ENCODE measurements at places on chromosomes 16 and 17.

DNA sequence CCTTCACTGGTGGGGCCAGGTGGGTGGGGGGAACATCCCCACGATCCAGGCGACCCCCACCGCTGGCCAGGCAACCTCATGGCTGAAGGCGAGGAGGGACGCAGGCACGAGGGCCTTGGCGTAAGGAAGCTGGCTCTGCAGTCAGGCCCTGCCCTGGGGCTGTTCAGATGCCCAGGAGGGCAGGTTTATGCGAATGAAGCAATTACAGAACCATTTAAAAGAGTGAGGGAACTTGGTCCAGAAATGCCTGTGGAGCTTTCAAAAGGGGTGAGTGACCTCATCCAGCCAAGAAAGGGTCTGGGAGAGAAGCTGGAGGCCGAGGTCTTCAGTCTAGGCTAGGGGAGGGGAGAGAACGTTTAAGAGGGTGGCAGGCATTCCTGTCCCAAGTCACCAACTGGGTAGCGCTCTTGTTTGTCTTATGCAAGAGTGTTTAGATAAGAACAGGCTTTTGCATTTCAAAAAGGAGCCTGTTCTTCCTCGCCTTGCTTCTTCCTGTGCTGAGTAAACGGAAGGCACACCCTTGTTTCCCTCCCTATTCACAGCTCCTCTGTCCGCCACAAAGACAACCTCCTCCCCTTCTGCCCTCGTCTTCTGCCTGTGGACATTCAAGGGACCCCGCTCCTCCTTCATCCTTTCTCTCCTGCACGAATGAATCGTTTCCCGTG lies 183.5 kb upstream of the SDK2 start:
- no peak for DNase-seq

DNA sequence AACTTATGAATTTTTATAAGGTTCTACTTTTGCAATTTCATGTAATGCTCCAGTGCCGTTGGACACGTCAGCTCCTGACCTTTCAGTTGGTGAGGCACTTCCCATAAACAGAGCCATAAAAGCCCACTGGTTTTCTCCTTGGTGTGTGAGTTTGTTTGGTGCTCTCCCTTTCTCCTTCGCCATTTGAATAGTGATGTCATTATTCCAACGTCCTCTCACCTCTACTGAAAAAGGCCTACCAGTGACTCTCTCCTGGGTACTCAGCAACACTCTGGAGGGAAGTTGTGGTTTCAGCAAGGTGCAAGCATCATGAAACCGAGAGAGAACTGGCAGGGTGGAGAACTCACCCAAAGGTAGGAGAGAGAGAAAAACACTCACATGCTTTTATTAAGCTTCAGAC lies 29.6 kb upstream of the HNF1B start:
- DNase-seq = no peak

DNA sequence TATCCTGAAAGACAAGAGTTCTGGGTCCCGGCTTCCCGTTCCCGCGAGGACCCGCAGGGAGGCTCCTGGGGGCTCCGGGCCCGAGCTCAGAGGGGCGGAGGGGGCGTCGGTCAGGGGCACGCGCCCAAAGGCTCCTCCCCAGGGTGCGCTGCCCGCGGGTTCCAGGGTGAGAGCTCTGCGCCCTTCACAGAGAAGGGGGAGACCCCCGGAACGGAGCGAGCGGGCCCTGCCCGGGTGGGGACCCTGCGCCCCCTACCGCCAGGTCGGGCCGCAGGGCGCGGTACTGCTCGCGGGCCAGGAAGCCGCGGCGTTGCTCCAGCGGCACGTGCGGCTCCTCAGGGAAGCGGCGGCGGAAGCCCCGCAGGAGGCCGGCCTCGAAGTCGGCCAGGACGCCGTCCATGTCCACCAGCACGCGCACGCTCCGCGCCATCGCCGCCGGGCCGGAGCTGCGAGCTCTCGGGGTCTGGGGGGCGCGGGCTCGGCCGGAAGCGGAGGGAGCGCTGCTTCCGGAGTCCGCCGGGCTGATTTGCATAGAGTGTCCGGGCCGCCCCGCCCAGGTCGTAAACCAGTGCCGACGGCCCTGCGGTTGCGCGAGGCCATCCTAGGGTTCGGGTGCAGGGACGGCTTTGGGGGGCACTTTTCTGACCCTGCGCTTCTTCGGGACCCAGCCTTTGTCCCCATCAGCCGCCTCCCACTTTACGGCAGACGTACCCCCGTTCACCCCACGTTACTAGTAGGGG lies at the start of gene NT5C:
Gene NT5C (minus strand): TSS at position 465 of the 740 bp plus-strand sequence. CDS start 35 bp downstream, at position 430.
- peak; percentile 79 for DNase-seq

- DNase-seq = peak; percentile 76
Observed at GRCh38 chr17:8125154-8125946, 1.4 kb upstream of the HES7 start.

DNA sequence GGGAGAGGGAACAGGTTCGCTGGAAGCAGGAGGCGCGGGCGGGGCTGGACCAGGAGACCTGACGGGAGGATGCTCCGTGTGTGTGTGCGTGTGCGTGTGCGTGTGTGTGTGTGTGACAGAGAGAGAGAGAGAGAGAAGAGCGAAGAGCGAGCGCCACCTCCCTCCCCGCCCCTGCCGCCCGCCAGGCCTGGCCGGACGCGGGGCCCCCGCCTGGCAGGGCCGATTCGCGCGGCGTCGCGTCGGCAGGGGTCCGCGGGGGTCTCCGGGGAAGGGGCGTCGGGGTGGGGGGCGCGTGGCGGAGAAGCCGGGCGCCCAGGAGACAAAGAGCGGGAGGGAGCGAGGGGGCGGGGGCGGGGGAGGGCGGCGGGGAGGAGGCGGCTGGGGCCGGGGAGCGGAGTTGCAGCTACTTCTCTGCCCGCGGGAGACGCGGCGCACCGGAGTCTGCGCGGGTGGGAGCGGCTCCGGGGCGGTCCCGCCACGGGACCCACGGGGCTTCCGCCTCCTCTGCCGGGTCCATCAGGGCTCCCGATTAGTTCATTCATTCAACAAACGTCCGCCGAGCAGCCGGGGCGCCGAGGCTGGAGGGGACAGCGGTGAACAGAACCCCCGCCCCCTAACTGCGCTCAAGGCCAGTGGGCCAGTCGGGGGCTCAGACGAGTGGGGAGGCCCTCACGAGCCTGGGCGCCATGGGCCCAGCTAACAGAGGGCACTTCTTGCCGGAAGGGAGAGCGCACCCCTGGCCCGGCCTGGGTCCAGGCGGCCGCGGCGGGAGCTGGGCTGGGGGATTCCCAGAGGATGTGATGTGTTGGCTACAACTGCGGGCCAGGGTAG lies at the start of gene SAMD14:
Gene SAMD14 (minus strand): TSS at position 433 of the 831 bp plus-strand sequence. CDS start 5,201 bp downstream, outside the sequence.
- peak; percentile 49 for DNase-seq

GRCh38 chr16:65532258-65532657 lies 410.4 kb upstream of the CDH11 start:
- no peak for DNase-seq

GRCh38 chr16:20243731-20244281 lies 83.5 kb downstream of the GP2 start:
- no peak for DNase-seq

DNA sequence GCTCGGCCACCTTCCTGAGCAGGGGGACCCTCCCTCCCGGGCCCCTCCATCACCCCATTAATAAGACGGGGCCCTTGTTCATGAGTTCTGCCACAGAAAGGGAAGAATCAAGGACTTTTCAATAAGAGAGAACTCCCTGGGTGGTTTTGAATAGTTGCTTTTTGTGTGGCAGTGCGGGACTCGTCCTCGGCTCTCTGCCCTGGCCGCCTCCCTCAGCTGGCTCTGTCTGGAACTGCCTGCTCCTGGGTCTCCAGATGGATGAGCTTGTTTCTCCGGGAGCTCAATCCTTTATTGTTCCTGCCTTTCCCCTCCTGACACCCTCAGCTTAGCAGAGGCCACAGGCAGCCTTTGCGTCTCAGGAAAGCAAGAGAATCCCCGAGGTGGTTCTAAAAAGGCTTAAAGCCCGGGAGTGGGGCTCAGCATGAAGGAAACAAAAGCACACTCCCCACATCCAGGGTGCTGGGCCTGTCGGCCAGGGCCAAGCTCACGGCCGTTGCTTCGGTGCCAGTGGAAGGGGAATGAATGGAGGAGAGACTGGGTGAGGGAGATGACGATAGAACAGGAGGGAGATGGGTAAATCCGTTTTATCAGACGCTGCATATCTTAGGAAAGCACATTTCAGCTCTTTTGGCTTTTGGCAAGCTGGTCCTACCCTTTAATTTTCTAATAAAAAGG lies 60.2 kb downstream of the RAI1 start:
- DNase-seq = no peak

DNA sequence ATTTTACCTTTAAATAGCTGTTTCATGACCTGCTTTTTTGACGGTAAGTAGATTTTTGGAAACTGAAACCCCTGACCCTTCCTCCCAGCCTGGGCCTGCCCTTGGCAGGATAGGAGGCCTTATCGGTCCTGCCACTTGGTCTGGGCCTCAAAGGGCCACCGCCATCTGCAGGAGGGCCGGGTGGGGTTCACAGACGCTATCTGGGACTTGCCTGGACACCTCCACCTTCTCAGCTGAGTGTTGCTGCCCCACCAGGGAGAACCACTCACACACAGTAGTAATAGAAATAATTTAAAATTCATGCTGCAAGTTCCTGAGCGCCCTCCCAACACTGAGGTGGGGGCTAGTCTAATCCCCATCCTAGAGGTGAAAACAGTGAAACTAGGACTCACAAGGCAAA lies 4.6 kb upstream of the NPRL3 start:
- DNase-seq = no peak

- no peak for DNase-seq
Observed at GRCh38 chr16:15947983-15948509, 1.4 kb upstream of the ABCC1 start.

- no peak for DNase-seq
Observed at GRCh38 chr16:85963753-85964285, 64.9 kb downstream of the IRF8 start.

- DNase-seq = no peak
Observed at GRCh38 chr16:5319799-5320198, 222.2 kb upstream of the EEF2KMT start.

DNA sequence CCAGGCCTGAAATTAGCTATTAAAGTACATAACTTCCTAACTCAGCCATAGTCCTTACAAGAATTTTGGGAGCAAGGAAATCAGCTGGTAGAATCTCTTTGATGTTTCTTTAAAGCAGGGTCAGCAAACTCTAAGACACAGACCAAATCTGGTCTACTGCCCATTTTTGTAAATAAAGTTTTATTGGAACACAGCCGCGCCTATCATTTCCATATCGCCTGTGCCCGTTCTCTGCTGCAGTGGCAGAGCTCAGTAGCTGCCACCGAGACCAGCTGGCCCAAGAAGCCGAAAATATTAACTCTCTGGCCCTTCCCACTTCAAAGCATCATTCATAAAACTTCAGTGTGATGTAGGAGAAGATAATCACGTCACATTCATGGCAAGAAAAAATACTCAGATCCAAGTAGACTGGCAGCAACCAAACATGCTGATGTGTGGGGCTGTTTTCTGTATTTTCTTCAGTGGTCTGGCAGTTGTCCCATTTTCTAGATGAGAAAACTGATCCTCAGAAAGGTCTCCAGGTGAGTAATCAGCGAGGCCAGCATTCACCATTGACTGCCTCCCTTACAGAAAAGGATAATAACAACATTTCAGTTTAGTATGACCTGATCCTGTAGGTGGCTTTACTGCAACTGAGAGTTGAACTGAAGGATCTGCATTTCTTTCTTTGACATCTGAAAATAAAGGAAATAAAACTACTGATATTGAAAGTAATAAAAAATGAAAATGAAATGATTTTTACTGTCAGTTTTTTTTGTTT lies 18.0 kb upstream of the HSBP1 start:
- no peak for DNase-seq

DNA sequence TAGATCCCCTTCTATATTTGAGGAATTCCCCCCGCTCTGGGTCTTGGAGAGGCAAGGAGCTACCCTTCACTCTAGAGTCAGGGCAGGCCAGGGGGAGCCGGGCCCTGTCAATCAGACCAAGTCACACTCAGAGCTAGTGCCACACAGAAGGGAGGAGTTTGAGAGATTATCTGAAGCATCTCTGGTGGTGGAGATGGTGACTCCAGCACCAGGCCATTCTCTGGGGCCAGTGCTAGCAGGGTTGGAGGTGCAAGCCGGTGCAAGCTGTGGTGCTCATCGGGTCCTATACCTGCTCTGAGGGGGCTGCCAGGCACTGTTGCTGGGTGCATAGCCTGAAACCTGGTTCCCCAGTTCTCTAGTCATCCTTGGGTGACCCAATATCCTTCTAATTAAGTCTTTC lies 201.2 kb downstream of the COPRS start:
- DNase-seq = no peak

- DNase-seq = no peak
Observed at GRCh38 chr17:74531231-74531761, at the start of gene CD300LB. Gene CD300LB (minus strand): TSS chr17:74531475. CDS start chr17:74531350, 125 bp downstream.

DNA sequence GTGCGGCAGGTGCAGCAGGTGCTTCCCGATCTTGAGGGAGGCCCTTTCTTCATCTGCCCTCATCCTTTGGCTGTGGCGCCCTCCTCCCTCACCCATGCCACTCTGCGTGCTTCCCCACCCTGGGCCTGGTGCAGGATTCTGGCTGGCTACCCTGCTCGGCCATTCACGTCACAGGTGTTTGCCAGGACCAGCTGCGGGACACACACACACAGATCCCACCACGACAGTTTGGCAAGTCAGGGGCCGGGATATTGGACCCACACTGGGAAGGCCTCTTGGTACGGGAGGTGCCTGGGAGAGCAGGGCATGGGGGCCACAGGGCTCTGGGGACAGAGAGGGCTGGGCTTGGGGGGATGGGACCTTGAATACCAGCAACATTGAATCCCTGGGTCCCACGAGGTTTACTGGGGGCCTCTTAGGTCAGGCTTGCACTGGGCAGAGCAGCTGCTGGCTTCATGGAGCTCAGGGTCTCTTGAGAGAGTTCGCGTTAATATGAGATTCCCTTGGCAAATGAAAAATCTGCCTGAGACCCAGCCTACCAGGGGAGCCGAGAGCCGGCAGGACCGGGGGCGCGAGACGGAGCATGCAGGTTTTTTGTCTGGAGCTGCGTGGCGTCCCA lies 15.1 kb downstream of the ADCY7 start:
- DNase-seq = no peak

GRCh38 chr16:8808613-8809353 lies 11.1 kb downstream of the PMM2 start:
- no peak for DNase-seq

GRCh38 chr16:87161822-87162676 lies 155.1 kb downstream of the C16orf95 start:
- no peak for DNase-seq

DNA sequence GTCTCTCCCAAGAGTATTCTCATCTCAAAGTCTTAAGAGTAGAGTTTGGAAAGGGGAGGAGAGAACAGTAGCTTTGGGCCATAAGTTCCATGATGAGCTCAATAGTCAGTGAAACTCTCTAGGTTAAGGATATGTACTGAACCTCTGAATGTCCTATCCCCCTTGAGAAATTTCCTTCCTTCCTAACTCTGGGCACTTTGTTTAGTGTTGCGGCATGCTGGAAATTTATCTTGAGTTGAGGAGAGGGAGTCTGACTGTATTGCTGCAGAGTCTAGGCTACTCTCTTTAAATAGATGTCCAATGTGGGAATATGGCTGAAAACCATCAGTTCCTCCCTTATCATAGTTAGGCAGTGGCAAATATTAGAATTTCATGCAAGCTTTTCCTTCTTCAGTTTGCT lies 16.1 kb downstream of the MRTFB start:
- no peak for DNase-seq

DNA sequence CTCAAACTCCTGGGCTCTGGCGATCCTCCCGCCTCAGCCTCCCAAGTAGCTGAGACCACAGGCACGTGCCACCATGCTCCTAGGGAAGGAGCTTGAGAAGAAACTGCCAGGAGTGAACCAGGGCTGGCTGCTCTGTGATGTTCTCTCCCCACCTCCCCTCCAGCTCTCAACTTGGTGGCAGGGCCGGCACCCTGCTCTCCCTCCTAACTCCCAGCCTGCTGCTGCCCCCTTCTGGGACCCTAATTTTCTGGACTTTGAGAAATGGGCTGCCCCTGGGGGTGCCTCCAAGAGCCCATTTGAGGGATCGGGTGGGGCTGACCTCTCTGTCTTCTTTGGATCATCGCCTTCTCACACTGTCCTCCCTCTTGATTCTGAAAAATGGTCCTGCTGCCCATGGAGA lies 14.9 kb upstream of the STAT3 start:
- DNase-seq = no peak

All from dermis blood vessel endothelial cell (primary cell).